ENCODE measurements at places on chromosomes 11 and 22.

- DNase-seq = no peak
These were observed 213.7 kb upstream of the TBCEL start for GRCh38 chr11:120810251-120810650.

DNA sequence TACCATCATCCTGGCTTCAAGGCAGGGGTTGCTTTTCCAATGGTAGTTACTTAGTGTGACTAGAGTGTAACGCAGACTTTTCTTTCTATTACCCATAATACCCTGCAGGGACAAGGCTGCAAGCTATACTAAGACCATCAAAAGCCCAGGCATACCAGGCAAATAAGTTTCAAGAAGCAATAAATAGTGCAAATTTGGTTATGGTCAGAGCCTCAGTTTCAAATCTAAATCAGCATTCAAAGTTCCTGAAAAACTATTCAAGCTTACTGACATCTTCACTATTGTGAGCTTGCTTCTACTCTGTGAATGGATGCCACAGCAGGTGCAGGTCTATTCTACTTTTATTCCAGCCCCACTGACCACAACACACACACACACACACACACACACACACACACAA lies 2.5 kb upstream of the HBB start:
- DNase-seq = no peak

- DNase-seq = no peak
These were observed 22.3 kb upstream of the A4GALT start for GRCh38 chr22:42742940-42743339.

DNA sequence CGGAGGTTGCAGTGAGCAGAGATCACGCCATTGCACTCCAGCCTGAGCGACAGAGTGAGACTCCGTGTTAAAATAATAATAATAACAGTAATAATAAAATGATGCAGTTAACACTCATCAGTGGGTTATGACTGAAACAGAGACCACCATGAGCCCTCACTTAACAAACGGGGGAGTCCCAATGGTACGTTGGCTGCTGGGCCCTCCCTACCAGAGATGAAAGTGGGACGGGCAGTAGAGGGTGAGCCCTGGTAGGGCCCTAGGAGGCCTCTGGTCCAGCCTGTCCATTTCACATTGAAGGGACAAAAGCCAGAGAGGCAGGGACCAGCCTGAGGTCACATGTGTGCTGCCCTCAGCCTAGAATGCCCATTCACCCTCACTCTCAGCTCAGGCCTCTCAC lies 13.7 kb upstream of the KIAA0930 start:
- DNase-seq = no peak

- DNase-seq = no peak
These were observed 30.1 kb upstream of the FIBIN start for GRCh38 chr11:26963764-26964163.

DNA sequence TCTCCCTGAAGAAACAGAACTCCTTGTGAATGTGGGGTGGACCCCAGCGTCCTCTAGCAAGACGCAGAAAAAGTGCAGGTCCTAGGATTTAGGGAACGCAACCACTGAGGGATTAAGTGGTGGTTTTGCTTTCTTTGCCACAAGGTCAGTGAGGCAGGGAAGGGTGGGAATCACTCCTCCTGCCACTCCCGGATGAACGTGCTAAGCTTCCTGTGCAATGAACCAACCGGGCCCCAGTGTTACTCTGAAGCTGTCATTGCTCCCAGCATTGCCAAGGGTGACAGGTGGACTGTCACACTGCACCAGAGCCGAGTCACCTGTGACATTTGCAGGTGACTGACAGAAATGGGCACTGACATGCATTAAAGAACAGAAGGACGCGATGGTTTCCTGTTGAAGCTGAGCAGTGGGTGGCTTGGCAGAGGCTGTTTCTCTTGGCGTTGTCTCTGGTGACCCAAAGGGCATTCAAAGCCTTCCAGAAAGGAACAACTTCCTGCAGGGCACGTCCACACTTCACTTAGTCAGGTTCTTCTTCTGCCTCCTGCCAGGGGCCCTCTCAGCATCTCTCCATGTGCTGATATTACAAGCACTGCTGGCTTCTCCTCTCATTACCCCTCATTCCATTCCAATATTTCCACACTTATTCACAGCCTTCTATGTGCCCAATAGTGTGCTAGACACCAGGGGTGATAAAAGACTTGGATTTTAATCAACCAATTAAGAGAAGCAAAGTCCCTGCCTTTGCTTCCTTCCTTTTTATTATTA lies 9.7 kb downstream of the KIRREL3 start:
- no peak for DNase-seq

DNA sequence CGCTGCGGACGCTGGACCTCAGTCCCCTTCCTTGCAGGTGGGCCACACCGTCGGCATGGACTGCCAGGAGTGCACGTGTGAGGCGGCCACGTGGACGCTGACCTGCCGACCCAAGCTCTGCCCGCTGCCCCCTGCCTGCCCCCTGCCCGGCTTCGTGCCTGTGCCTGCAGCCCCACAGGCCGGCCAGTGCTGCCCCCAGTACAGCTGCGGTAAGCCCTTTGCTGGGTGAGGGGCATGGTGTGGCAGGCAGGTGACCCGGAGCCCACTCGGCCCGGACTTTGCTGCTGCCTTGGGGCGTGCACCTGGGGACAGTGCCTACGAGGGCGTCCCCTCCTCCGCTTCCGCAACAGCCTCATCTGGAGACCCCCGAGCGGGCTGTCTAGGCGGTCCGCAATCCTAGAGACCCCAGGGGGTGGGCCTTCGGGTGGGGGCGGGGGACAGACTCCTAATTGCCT lies 25.4 kb upstream of the MUC5B start:
- no peak for DNase-seq

GRCh38 chr22:25193548-25193947 lies 6.1 kb upstream of the CRYBB3 start:
- DNase-seq = no peak

All from CD4-positive, alpha-beta T cell treated with Interleukin-17A for 4 hours (primary cell).